ENCODE measurements at places on chromosomes 1 and 21.

DNA sequence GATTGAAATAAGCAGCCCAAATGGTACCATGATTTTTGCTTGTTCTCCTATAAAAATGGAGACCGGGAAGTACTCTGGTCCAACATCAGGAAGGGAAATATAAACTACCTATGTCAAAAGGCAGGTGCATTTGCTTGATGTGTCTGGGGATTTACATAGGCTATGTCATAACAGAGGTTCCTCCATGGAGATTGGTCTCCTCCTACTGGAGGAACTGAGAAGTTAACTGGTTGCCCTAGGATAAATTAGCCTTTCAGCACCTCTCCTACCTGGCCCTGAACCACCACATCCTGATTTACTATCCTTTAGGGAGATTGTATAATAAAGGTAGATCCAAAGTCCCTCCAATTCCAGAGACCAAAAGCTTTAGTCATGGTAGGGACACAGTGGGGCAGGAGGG is 1109.3 kb upstream of the B3GALT2 start:
- no peak overlapping the region for H3K27ac ChIP-seq
- no peak for DNase-seq
- no peaks in the 10 kb centered on the region for H3K36me3 ChIP-seq
- H3K27me3 ChIP-seq: no peaks in the 10 kb centered on the region

DNA sequence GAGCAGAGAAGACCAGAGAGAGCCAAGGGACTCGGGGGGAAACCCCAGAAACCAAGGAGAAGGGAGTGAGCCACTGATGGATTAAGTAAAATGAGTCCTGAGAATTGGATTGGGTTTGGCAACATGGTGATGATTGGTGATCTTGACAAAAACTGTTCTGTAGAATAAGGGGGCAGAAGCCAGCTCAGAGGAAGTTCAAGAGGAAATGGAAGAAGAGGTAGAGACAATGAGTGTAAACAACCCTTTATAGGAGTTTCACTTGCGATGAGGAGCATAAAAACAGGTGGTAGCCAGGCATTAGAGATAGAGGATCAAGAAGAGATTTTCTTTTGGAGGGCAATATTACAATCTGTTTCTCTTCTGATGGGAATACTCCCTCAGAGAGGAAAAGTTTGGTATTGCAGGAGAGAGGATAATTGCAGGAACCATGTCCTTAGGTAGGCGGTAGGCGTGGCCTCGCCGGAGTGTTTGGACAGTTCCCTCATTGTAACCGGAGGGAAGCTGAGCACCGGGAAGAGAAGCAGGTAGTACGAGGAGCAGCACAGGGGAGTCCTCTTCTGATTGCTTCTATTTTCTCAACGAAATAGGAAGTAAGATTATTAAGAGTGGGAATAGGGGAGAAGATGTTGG is 68.4 kb upstream of the TENT5C start:
- H3K27ac ChIP-seq: no peak overlapping the region
- H3K36me3 ChIP-seq: no peaks in the 10 kb centered on the region
- no peak for DNase-seq
- no peak overlapping the region for H3K4me3 ChIP-seq
- no peaks in the 10 kb centered on the region for H3K27me3 ChIP-seq

- H3K4me1 ChIP-seq: peaks cover 15% of the 10 kb centered on the region
- H3K27me3 ChIP-seq: no peaks in the 10 kb centered on the region
- no peaks in the 10 kb centered on the region for H3K36me3 ChIP-seq
These were observed 279.9 kb upstream of the RUNX1 start for GRCh38 chr21:35328856-35329455.

GRCh38 chr1:31222176-31222575 is 17.5 kb downstream of the NKAIN1 start:
- H3K27ac ChIP-seq: no peak overlapping the region
- DNase-seq: no peak
- no peak overlapping the region for H3K4me3 ChIP-seq
- peaks cover 2% of the 10 kb centered on the region for H3K4me1 ChIP-seq
- no peaks in the 10 kb centered on the region for H3K36me3 ChIP-seq

DNA sequence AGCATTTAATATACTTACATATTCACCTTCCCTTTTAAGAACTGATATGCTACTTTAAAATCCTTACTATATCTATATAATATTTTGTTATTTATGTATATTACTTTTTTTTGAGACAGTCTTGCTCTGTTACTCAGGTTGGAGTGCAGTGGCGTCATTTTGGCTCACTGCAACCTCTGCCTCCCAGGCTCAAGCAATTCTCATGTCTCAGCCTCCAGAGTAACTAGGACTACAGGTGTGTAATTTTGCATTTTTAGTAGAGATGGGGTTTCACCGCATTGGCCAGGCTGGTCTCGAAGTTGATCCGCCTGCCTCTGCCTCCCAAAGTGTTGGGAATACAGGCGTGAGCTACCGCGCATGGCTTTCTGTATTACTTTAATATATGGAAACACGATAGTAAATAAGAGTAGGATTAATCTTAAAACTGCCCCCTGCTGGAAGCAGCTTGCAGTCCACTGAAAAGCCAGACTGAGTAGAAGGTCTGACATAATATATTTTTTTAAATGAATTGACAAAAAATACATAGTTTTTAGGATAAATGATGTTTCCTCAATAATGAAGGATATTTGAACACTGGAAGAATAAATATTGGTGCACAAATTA is 24.4 kb downstream of the RCAN3 start:
- no peak overlapping the region for H3K27ac ChIP-seq
- no peaks in the 10 kb centered on the region for H3K4me1 ChIP-seq
- no peak overlapping the region for H3K4me3 ChIP-seq
- H3K36me3 ChIP-seq: peaks cover 8% of the 10 kb centered on the region
- no peaks in the 10 kb centered on the region for H3K27me3 ChIP-seq

DNA sequence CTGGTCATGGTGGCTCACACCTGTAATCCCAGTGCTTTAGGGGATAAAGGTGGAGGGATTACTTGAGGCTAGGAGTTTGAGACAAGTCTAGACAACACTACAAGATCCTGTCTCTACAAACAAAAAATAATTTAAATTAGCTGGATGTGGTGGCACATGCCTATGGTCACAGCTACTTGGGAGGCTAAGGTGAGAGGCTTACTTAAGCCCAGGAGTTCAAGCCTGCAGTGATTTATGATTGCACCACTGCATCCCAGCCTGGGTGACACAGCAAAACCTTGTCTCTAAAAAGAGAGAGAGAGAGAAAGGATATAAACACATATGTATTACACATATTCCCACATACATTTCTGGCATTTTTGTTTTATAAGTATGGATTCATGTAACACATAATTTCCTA is 325.2 kb downstream of the DUSP10 start:
- H3K4me1 ChIP-seq: peaks cover 8% of the 10 kb centered on the region
- no peak overlapping the region for H3K4me3 ChIP-seq
- no peak for DNase-seq
- H3K27me3 ChIP-seq: no peaks in the 10 kb centered on the region

GRCh38 chr1:232037774-232038388 is 411.3 kb downstream of the DISC1 start:
- no peak overlapping the region for H3K4me3 ChIP-seq
- H3K27ac ChIP-seq: no peak overlapping the region
- H3K36me3 ChIP-seq: peaks cover 2% of the 10 kb centered on the region
- no peaks in the 10 kb centered on the region for H3K4me1 ChIP-seq
- no peaks in the 10 kb centered on the region for H3K27me3 ChIP-seq

- no peak overlapping the region for H3K4me3 ChIP-seq
- no peaks in the 10 kb centered on the region for H3K4me1 ChIP-seq
- no peaks in the 10 kb centered on the region for H3K36me3 ChIP-seq
- no peak overlapping the region for H3K27ac ChIP-seq
- no peak for DNase-seq
These were observed 41.5 kb downstream of the SNX7 start for GRCh38 chr1:98702976-98703375.

GRCh38 chr1:25349606-25350005 is 11.5 kb downstream of the TMEM50A start:
- H3K4me1 ChIP-seq: peaks cover 19% of the 10 kb centered on the region
- H3K27me3 ChIP-seq: no peaks in the 10 kb centered on the region
- H3K4me3 ChIP-seq: no peak overlapping the region
- no peak for DNase-seq
- no peak overlapping the region for H3K27ac ChIP-seq

GRCh38 chr1:4149281-4149680 is 249.2 kb upstream of the C1orf174 start:
- H3K27ac ChIP-seq: no peak overlapping the region
- H3K4me3 ChIP-seq: no peak overlapping the region
- peaks cover 4% of the 10 kb centered on the region for H3K27me3 ChIP-seq
- H3K36me3 ChIP-seq: no peaks in the 10 kb centered on the region
- no peak for DNase-seq
- no peaks in the 10 kb centered on the region for H3K4me1 ChIP-seq

DNA sequence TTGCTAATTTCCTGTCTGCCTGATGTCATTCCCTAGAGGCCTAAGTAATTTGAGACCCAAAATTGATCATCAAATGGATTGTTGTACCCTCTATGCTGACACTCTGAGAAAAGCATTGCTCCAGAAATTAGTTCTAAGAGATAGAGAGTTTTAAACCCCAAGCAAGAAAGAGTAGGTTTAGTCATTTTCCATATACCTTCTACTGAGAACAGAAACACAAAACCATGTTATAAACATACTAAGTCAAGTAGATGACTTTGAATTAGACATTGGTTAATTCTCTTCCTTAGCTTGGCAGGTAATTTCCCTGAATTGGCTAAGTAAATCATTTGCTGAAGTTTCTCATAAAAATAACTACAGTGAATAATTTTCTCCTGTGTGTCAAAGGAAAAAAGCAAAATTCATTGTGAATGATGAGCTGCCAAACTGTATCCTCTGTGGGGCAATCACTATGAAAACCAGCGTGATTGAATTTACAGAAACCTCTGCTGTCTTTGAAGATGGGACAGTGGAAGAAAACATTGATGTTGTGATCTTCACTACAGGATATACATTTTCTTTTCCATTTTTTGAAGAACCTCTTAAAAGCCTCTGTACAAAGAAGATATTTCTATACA is 20.1 kb downstream of the FMO4 start:
- H3K27me3 ChIP-seq: no peaks in the 10 kb centered on the region
- H3K4me3 ChIP-seq: no peak overlapping the region
- H3K36me3 ChIP-seq: peaks cover 3% of the 10 kb centered on the region
- no peaks in the 10 kb centered on the region for H3K4me1 ChIP-seq

DNA sequence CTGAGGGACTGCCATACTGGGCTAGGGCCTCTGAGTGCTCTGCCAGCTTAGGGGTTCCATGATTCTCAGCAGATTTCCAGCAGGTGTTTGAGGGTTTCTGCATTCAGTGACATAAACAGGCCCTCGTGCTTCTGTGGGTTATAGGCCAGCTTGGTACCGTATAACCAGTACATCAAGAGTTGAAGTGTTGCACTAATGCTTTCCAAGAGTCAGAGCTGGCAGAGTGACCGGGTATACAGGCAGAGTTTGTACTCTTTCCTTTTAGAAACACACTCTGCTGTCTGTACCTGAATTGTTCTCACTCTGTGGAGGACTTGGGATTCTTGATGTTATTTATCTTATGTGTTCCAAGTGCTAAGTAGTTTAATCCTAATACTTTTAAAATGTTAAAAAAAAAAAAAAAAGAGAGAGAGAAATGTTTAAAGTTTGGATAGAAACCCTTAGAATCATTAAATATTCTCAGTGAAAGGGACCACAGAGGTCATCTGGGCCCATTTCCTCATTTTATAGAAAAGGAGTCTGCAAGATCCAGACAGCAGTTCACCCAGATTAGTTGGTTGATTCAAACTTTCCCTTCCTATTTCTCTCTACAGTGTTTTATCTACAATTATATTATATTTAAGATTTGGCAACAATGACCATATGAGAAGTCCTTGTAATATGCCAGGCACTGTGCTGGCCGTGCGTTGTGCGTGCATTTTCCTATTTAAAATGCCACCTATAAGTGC is 325.8 kb downstream of the KIF26B start:
- DNase-seq: no peak
- H3K4me1 ChIP-seq: no peaks in the 10 kb centered on the region
- no peak overlapping the region for H3K4me3 ChIP-seq

DNA sequence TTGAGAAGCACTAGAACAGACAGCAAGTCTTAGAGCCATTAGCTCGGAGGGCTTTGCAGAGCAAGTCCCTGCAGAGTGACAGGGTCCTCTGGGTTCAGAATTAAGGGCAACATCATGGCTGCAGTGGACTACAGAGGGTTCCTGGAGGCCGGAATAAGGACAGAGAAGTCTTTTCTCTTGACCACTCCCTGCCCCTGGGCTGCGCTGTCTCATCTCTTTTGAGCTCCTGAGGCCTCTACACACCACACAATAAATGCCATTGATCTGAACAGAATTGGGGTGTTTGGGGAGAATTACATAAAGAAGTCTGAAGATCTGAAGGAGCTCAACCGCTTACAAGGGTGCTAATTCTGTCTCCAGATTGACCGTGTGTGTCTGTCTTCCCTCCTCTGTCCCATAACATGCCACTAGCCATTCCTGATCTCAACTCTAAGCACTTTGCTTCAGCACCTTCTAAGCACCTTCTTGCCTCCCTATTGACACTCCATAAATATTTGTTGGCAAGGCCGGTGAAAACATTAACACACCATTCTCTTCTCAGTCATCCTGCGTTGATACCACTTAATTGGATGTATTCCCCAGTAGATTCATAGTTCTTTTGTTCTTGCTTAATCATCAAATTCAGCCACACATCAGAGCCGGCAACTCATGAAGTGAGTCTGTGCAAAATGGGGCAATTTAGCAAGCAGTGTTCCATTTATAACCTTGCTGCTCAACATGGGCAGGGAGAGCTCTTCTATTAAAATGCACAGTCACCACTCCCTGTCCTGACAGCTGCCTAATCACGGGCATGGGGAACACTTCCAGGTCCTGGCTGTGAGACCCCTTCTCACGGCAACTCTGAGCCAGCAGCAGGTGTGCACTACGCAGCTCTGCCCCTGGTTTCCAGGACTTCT is 49.7 kb downstream of the NMNAT2 start:
- H3K4me3 ChIP-seq: no peak overlapping the region
- DNase-seq: no peak
- no peak overlapping the region for H3K27ac ChIP-seq
- peaks cover 5% of the 10 kb centered on the region for H3K27me3 ChIP-seq
- H3K4me1 ChIP-seq: no peaks in the 10 kb centered on the region

GRCh38 chr1:201154389-201155165 is at the start of gene TMEM9:
Gene TMEM9 (minus strand): TSS chr1:201154474. CDS start chr1:201153923, 551 bp downstream.
- H3K27ac ChIP-seq: peak within 1 kb of the TSS; percentile 52
- DNase-seq: peak; percentile 98

DNA sequence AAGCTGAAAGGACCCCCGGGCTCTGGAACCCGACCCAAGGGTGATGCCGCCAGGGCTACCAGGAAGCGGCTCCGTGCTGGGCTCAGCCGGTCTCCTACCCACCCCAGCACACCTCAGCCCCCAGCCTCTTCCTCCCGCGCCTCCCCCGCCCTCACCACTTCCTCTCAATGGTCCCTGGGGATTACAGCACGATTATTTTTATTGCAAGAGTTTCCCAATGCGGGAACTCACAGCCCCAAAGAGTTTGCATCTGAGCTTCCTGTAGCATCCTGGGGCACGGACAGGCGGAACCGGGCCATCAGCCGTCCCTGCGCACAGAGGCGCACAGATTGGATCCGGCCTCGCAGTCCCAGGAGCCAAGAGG is 8.7 kb upstream of the SLX9 start:
- peaks cover 61% of the 10 kb centered on the region for H3K27me3 ChIP-seq
- H3K36me3 ChIP-seq: no peaks in the 10 kb centered on the region
- peak overlapping the region; percentile 48 for H3K4me3 ChIP-seq
- peaks cover 57% of the 10 kb centered on the region for H3K4me1 ChIP-seq
- no peak overlapping the region for H3K27ac ChIP-seq

All from suprapubic skin (tissue), 4 donors.